ENCODE measurements at places on chromosomes 1 and 21. TPM values are rescaled to one million over a fixed set of nuclear protein-coding genes. Genes with fewer than 3 reads are reported as not detected.

TSTD1 gene
- 256 TPM for total RNA-seq

SPRR1A gene
- not detected for total RNA-seq

B3GALT5 gene
- total RNA-seq, result 6.3 TPM

CD34 gene
- total RNA-seq, result 25.4 TPM

KPRP gene
- total RNA-seq, result not detected

CD1D gene
- total RNA-seq, result 1.5 TPM

NPHS2 gene
- total RNA-seq, result not detected

TCHHL1 gene
- total RNA-seq, result not detected

SLC9C2 gene
- total RNA-seq, result not detected

TMPRSS15 gene
- total RNA-seq, result not detected

PGLYRP4 gene
- not detected for total RNA-seq

SELE gene
- 1.2 TPM for total RNA-seq

PPM1J gene
- 4.8 TPM for total RNA-seq

AMY1A gene
- total RNA-seq, result not detected

CLCNKB gene
- 19.5 TPM for total RNA-seq

PUSL1 gene
- total RNA-seq, result 24.0 TPM

PRELP gene
- total RNA-seq, result 32.2 TPM

GREM2 gene
- total RNA-seq, result 0.27 TPM

CCDC27 gene
- not detected for total RNA-seq

MAP10 gene
- 4.2 TPM for total RNA-seq

ST6GALNAC3 gene
- 27.9 TPM for total RNA-seq

SLAMF1 gene
- total RNA-seq, result 0.71 TPM

Data from thyroid gland (tissue), 4 donors.